ENCODE measurements at places on chromosomes 2 and 18. TPM values are rescaled to one million over a fixed set of nuclear protein-coding genes. Genes with fewer than 3 reads are reported as not detected.

MDH1B gene
- 7.0 TPM for total RNA-seq

KIF1A gene
- total RNA-seq = 10.5 TPM

FBXO48 gene
- 0.53 TPM for total RNA-seq

NOL4 gene
- total RNA-seq = 2.7 TPM

RNF152 gene
- total RNA-seq = 51.4 TPM

PEX13 gene
- 43.7 TPM for total RNA-seq

REEP1 gene
- 6.5 TPM for total RNA-seq

TMEM185B gene
- total RNA-seq = 34.2 TPM

TCF23 gene
- 0.35 TPM for total RNA-seq

Data from metanephros (tissue), 2 donors.